DMS53 (cell line): ENCODE measurements at places on chromosomes 2 and 18.
A peak's percentile ranks its signal among the peaks of the same experiment; 100 is the strongest.

DNA sequence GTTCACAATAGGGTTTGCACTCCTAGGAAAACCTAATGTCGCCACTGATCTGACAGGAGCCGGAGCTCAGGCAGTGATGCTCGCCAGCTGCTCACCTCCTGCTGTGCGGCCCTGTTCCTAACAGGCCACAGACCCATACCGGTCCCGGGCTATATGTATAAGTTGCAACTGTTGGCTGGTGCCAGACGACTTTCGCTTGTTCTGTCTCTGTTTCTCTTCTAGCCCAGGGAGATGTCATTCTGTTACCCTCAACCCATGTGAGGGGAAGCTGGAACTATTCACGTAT lies 170.3 kb downstream of the BCL2 start:
- peak; percentile 76 for DNase-seq

DNA sequence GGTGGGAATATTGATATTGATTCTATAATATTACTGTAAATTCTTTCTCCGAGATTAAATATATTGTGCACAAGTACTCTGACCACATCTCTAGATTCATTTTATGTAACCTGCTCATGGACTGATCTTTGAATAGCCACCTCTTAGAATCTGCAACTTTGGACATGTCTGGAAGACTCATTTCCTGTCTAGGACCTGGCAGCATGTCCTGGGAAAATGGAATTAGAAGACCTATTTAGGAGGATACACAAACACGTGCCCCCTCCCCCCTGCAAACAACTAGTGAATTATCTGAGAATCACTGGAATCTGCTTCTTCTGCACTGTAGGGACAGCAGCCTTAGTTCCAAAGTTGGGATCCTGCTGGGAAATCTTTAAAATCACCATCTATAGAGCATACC lies 94.1 kb downstream of the UBE2E3 start:
- DNase-seq = no peak

GRCh38 chr2:196274387-196274809 lies 103.0 kb upstream of the STK17B start:
- DNase-seq = peak; percentile 11

DNA sequence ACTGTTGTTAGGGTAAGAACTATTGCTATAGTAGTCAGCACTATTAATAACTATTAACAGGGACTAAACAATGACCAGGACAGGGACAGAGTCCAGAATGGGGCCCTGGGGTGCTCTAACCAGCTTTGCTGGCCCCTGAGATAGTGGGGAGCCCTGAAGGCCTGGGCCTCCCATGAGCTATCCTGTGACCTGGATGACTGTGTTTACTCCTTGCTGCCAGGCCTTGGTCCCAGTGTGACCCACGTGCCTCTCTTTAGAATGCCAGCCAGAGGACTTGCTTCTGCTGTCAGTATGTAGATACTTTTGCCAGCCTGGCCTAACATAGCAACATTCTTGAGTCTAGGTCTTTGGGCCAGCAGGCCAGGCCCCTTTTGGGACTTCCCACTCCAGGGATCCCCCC lies 11.4 kb downstream of the CDK5R2 start:
- no peak for DNase-seq

GRCh38 chr2:200408428-200409316 lies 101.2 kb downstream of the KCTD18 start:
- peak; percentile 49 for DNase-seq

GRCh38 chr2:171723716-171724683 lies 36.7 kb downstream of the DYNC1I2 start:
- peak; percentile 38 for DNase-seq

DNA sequence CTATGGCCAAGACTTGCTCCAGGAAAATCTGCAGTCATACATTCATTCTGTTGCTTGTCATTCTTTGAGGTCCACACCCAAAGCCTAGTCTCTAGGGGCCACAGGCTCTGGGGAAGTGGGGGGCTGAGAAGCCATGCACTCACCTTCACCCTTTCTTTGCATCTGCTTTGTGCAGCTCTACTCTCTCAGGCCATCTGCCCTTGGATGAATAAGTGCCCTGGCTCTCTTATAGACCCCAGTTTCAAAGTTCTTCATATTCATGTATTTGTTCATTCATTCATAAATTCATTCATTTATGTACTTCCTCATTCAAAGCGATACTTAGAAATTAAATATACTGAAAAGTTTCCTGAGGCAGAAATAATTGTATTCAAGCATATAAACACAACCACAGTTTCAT lies 130.3 kb upstream of the FAM98A start:
- no peak for DNase-seq

- peak; percentile 58 for DNase-seq
These were observed 674 bp upstream of the ERBB4 start for GRCh38 chr2:212539072-212539880.

GRCh38 chr2:221641181-221641871 lies 69.2 kb upstream of the EPHA4 start:
- no peak for DNase-seq

- DNase-seq = no peak
These were observed 34.8 kb upstream of the LAMA1 start for GRCh38 chr18:7152440-7152839.

GRCh38 chr2:46909771-46910419 lies 5.7 kb downstream of the MCFD2 start:
- DNase-seq = peak; percentile 45

DNA sequence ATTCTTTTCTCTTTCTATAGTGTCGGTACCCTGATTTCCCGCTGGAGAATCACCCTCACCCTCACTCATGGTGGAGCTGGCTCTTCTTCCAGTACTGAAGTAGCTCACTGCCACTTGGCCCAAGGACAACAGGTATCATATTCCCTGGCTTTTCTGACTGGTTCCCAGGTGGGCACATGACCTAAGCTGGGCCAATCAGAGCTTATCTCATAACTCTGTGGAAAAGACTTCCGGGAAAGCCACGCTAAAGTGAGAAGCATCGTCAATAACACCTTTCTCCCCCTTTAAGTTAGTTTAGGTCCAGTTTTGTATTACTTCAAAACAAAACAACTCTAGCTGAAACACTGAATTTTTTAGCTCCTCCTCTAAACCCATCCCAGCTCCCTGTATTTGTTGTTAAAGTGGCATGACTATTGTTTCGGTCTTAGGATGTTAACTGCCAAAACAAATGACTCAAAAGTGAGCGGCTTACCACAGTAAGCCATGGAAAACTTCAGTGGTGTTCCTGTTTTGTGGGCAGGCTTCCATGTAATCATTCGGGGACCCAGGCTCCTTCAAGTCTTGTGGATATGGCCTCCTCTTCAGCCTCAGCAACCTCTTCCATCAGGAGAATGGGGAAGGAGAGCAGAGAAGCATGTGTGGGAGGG lies 137.4 kb upstream of the DLX2 start:
- DNase-seq = peak; percentile 27

GRCh38 chr2:212392544-212392943 lies 146.1 kb downstream of the ERBB4 start:
- DNase-seq = no peak

GRCh38 chr2:173248381-173248780 lies 106.3 kb upstream of the CDCA7 start:
- DNase-seq = no peak
